ENCODE measurements at places on chromosomes 5 and 9.
A peak's percentile ranks its signal among the peaks of the same experiment; 100 is the strongest.

- DNase-seq, result no peak
Observed at GRCh38 chr9:36876056-36876455, 158.0 kb downstream of the PAX5 start.

GRCh38 chr9:92550765-92551164 lies 15.0 kb upstream of the ECM2 start:
- no peak for DNase-seq

GRCh38 chr5:111469293-111469896 lies 42.9 kb downstream of the STARD4 start:
- DNase-seq, result no peak

GRCh38 chr9:2023532-2023931 lies 8.4 kb downstream of the SMARCA2 start:
- no peak for DNase-seq

- no peak for DNase-seq
Observed at GRCh38 chr5:123690821-123691220, 178.8 kb downstream of the CSNK1G3 start.

GRCh38 chr5:395921-396530 lies 47.0 kb upstream of the EXOC3 start:
- no peak for DNase-seq

GRCh38 chr9:94286116-94286515 lies 27.0 kb downstream of the ZNF169 start:
- DNase-seq, result no peak

- DNase-seq, result no peak
Observed at GRCh38 chr9:120626512-120626911, 46.5 kb upstream of the CDK5RAP2 start.

GRCh38 chr9:113580041-113580953 lies 116.8 kb downstream of the RGS3 start:
- peak; percentile 56 for DNase-seq

DNA sequence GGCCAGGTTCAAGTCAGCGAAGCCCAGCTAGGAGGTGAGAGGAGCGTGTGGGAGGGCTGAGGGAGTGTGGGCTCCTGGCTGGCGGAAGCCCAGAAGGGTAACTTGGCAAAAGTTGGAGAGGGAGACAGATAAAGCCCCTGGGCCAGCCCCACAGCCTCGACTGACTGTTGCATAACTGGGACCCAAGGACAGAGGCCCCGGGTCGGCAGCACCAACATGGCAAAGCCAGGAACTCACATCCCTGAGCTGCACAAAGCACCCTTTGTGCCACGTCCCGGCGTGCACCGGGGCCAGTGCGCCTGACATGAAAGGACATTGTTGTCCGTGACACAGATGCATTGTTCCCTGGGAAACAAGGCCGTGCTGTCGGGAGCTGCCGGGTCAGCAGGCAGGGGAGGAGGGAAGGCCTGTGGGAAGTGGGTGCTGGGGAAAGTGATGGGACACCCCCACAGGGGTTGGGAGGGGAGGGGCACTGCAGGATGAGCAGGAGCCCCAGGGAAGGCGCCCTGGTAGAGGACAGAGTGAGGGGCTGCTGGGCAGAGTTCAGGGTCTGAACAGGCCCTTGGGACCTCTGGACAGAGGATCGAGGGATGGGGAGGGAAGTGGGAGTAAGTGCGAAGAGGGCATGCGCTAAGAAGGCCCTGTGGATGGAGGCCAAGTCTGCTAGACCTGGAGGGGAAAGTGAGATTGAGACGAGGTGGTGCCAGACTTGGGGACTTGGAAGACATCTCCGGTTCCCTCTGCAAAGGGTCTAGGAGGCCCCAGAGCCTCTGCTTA lies 13.0 kb upstream of the DPM2 start:
- no peak for DNase-seq

- DNase-seq, result no peak
Observed at GRCh38 chr5:96816411-96816939, 8.7 kb upstream of the ERAP1 start.

GRCh38 chr5:73435759-73436534 lies 12.6 kb downstream of the FOXD1 start:
- no peak for DNase-seq

DNA sequence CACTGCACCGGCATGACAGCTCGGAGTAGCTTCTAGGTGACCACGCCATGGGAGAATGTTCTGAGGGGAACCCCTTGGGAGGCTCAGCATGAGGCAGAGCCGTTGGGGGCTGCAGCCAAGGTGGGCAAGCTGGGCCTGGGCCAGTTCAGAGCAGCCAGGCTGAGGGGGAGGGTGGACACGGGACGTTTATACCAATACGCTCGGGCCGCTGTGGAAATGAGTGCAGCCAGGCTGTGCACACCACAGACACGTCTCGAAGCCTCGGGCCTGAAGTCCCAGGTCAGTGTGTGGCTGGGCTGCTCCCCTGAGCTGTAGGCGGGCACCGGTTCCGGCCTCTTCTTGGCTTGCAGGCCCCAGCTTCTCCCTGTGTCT lies 28.9 kb upstream of the SLC12A7 start:
- no peak for DNase-seq
